Activated CD8-positive, alpha-beta memory T cell treated with anti-CD3 and anti-CD28 coated beads for 1 hour (primary cell): ENCODE measurements at places on chromosomes 5 and 9.

DNA sequence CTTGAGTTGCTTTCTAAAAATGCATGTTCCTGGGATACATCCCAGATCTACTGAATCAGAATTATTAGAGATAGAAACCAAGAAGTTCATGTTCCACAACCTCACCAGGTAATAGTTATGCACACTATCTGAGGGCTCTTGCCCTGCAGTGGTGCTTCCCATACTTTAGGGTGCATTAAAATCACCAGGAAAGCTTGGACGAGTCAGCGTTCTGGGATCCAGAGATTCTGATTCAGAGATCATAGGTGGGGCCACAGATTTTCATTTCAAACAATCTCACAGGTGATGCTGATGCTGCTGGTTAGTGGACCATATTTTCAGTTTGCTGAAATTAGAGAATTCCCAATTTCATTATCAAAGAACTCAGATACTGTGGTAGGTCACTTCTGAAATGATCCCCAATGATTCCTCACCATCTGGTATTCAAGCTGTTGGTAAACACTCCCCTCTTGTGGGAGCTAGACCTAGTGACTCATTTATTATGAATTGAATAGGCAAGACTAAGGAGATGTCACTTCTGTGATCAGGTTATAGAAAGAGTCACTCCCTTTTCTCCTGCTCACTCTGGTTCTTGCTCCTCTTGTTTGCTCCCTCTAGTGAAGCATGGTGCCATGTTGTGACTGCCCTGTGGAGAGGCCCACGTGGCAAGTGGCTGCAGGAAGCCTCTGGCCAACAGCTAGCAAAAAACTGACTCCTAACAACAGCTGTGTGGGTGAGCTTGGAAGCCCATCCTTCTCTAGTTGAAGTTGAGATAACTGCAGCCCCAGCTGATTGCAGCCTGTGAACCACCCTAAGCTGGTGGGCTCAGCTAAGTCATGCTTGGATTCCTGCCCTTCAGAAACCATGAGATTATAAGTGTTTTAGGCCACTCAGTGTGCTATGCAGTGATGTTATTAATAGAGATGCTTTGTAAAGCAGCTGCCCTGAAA is 59.8 kb downstream of the SH3TC2 start:
- DNase-seq, result no peak

GRCh38 chr9:124273427-124274160 is 15.8 kb downstream of the NEK6 start:
- no peak for DNase-seq

DNA sequence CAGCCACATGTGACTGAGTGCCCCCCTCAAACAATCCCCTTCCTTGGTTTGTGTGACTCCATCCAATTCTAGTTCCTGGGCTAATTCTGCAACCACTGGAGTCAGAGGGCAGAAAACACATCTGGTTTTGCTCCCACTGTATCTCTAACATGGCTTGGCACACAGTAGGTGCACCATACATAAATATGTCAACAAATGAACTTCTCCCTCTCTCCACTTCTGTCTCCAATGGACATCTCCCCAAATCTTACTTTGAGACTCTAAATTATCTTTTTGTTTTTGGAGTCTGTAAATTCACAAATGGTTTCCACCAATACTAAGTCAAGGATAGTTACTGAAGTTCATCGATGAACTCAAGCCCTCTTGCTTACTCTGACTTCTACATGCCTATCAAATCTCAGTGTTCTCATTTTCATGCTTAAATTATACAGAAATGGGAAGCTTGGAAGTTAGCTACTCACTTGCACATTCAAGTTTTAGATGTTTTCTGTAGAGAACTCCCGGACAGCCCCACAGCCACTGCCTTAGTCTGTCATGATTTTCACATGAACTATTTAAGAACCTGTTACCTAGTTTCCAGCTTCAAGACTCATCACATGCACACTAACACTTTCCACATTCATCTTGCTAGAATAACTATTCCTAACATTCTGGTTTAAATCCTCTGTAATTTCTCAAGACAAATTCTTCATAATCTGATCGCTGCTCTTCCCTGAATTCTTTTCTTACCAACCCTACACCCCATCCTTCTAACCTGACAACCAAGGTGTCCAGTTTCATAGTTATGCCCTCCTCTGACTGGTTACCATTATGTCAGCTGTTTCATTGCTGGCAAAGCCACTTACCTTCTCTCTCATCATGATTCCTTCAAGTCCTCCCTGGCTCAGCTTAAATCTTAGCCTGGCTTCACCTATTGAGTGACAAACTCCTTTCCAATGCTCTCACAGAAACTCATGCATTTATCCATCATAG is 6.0 kb downstream of the RPL37 start:
- no peak for DNase-seq

- no peak for DNase-seq
These were observed 9.1 kb upstream of the OR2S2 start for GRCh38 chr9:35967042-35967441.

DNA sequence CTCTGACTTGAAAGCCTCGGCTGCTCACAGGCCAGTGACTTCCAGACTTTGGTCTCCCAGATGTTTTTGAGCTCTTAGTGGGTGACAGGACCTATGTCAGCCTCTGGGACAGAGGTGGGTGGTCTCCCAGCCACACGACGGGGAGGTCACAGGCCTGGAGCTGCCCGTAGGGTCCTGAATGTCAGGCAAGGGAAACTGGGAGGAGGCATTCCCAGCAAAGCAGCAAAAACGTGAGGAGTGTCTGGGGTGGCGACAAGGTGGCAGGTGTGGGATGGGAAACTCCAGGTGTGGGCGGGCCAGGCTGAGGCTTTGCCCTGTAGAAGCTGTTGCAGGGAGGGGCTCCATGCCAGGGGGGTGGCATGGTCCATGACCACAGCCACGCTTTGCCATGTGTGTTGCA is 110.5 kb downstream of the CACNA1B start:
- no peak for DNase-seq

DNA sequence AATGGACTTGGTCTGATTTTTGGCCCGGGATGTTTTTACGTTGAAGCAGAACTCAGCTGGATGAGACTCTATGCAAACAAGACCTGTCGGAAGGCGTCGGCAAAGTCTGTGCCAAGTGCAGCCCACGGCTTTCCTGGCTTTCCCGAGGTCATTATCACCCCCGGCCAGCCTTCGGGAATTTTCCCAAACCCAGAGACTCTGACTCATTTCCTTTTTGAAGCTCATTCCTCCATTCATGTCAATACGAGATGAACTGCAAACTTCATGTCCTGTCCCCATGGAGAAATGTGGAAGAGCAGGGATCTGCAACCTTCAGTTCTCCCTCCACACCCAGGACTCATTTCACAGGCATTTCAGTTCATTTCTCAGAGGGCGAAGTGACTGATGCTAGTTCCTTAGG is 95.3 kb downstream of the IRX2 start:
- no peak for DNase-seq

DNA sequence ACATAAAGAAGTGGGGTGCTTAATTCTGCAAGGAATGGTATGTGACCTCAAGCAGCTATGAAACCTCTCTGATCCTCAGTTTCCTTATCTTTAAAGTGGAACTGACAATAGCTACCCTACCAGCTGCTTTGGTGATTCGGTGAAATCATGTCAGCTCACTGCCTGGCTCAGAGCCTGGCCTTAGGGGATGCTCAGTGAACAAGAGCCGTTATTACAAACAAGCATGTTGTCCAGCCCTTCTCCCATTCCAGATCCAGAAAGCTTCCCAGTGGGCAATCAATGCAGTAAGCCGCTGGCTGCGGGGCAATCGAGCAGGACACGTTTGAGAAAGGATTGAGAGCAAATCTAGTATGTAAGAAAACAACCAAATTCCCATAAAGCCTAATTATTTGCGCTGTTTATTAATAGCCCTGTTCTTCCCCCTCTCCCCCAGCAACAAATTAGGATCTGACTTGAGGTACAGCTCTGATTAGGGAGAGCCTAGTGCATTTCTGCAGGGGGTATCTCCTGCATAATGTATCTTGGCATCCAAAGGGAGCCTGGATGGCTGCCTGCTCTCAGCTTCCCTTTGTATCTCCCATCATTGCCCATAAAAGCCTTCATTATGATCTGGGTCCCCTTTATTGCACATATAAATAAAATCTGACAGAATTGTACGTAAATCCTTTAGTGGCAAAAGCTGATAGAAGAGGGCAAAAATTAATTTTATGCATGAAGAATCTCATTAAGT is 371.4 kb downstream of the TMEM232 start:
- DNase-seq, result no peak

DNA sequence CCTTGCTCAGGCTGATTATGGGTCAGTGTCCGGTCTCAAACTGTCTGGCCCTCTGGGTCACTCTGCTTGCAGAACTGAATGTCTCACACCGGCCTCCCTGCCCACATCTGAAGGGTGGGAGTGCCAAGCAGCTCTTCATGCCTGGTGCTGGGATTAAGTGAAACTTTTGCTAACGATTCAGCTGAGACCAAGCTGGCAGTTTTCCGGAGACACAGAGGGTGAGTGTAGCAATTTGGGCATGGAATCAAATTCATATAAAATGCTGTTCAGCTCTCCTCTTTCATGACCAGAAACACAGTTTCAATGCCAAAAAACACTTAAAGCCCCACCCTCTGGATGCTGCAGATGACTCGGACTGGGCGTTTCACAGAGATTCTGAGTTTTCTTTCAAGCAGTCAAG is 207.5 kb downstream of the NXNL2 start:
- no peak for DNase-seq
